ENCODE measurements at places on chromosomes 13 and 19.

DNA sequence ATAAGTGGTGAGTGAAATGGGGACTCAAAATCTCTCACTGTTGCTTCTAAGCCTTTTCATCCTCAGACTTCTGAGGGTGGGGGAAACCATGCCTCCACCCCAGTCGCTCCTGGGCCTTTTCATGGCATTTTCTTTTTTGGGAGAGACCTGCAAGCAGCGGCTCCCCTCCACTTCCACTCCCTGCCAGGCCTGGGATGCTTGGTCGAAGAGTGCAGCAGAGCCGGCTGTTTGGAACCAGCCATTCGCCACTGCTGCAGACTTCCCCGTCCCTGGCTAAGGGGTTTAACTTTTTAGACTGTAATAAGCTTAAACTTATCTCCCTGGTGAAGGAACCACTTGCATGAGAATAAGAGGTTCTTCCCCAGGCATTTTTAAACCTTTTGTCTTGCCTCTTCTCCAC is 617.2 kb downstream of the PCDH9 start:
- no peak for DNase-seq

DNA sequence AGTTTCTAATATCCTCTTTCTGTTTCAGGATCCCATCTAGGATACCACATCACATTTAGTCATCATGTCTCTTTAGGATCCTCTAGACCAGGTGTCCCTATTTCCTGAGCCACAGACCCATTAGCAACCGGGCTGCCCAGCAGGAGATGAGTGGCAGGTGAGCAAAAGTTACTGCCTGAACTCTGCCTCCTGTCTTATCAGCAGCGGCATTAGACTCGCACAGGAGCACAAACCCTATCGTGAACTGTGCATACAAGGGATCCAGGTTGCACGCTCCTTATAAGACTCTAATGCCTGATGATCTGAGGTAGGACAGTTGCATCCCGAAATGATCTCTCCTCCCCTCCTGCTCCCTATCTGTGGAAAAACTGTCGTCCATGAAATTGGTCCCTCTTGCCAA is 7.8 kb upstream of the CEBPG start:
- DNase-seq: no peak

- DNase-seq: no peak
Observed at GRCh38 chr13:97234742-97235141, 12.6 kb downstream of the MBNL2 start.

DNA sequence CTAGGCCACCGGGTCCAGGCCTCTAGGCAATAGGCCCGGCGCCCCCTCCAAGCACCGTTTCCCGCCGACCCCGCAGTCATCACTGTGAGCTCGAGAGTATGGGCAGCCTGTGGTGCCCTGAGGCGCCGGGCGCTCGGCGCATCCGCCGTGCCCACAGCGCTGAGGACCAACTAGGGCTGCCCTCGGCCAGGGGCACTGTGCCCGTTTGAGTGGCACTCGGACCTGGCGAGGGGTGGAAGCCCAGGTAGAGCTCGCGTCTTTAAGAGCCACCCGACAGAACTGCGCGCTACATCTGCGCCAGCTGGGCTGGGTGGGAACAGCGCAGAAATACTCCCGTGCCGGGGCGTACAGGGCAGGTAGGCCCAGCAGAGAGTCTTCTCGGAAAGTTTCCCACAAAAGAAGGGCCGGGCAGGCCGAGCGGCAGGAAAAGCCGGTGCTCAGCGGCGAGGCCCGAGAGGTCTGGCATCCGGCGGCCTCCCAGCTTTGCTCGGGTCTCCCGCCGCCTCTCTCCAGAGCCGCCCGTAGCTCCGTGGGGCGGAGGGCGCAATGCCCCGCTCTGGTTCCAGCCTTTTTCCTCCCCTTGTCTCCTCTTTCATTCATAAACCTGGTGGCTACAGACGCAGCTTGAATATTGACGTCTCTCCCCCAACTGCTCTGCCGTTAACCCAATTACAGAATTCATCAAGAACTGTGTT is 5.4 kb upstream of the SOX1 start:
- no peak for DNase-seq

DNA sequence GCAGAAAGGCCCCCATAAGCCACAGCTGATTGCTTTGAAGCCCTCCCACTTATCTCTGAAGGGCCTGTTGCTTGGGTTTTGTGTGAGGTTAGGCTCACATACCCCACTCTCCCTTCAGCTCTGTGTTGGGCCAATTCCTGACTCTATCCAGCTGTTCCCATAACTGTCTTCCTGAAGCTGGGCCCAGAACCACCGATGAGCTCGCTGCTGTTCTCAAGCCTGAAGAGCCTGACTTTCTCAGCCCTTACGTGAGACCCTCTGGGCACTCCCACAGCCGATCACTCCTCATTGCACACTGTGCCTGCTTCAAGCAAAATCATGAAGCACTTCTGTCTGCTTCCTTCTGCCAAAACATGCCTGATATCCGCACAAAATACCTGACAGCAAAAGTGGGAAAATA is 124.1 kb downstream of the CRYL1 start:
- no peak for DNase-seq

DNA sequence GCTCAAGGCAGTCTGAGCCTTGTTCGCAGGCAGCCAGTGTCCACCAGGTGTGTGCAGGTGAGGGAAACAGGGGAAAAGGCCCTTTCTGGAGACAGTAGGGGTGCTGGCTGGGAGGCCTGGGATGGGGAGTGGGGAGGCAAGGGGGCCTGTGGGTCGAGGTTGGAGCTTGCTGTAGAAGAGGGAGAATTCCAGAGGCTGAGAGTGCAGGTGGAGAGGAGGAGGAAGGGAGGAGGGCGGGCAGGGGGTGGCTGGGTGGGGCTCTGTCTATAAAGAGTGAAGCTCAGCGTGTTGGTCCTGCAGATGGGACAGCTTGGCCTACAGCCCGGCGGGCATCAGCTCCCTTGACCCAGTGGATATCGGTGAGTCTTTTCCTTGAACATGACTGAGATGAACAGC is at the start of gene CCL25:
Gene CCL25, plus strand, starts transcription at position 297 of the 396 bp plus-strand sequence. CDS start 290 bp downstream, outside the sequence.
- no peak for DNase-seq

DNA sequence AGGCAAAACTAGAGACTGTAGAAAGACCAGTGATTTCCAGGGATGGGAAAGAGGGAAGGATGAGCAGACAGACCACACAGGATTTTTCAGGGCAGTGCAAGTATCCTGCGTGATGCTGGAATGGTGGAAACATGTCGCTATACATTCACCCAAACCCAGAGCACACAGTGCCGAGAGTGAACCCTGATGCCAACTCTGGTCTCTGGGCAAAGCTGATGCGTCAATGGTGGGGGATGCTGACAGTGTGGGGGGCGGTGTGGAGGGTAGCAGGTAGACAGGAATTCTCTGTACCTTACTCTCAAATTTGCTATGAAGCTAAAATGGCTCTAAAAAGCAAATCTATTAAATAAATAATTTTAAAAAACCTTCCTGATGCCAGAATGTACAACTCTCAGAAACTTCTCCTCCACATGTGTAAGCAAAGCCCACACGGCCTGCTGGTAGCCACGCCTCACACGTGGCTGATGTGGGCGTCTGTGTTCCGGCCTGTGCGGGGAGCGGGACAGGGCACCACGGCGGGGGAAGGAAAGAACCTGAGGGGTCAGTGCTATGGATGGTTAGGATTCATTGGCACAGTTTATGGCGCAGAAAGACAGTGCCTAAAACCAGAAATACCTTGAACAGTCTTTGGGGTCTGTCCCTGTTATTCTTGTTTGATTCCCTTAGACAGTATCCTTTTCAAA is 23.9 kb downstream of the CARS2 start:
- DNase-seq: no peak

DNA sequence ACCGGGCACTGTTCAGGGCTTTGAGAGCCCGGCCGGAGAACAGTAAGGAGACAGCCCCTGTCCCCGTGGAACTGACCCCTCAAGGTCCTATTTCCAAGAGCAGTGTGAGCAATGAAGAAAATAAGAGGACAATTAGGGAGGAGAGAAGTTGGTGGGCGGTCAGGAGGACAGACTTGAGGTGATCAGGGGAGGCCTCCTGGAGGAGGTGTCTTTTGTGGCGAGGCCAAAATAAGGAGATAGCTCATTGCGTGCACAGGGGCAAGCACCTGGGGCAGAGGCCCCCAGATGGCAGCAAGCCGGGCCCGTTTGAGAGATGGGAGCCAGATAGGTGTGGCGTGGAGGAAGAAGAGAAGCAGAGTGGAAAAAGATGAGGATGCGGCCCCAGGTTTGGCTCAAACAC is 2.8 kb upstream of the LRRC4B start:
- DNase-seq: no peak

- DNase-seq: no peak
Observed at GRCh38 chr19:28292822-28293500, 920.0 kb downstream of the UQCRFS1 start.

DNA sequence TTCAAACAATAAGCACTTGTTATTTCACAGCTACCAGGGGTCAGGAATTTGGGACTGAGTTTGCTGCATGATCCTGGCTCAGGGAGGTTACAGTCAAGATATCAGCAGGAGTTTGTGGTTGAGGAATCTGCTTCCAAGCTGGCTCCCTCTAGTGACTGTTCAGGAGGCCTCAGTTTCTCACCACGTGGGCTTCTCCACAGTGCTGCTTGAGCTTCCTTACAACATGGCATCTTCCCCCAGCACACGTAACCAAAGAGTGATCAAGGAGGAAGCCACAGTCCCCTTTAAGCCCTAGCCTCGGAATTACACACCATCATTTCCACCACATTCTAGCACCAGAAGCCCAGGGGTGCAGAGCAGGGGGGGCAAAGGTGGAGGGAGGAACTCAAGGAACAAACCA is 28.8 kb downstream of the CELF5 start:
- DNase-seq: no peak

DNA sequence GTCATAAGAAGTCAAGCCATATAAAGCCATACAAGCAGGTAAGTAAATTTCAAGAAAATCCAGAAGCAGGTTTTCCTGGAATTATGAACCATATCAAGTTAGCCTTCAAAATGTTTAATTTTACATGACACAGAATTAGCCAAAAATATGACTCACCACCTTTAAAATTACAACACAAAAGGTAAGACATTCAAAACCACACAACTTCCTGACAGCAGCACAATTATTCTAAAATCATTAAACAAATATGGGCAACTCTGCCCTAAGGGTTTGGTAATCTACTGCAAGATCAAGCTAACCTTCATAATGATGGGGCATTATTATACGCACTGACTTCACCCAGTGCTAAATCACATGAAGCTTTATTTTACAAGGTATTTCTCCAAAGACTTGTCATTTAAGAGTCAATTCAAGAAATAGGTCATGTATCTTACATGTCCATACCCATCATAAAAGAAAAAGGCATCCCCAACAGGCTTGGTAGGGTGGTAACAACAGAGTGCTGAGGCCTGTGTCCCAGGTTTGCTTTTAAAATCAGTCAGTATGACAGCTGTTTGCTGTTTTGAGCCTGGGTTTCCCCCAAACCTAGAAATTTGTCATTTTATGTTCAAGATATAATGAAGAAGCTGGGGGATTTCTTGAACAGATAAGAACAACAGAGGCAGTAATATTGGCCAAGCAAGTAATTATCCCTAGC is 15.2 kb downstream of the RCBTB1 start:
- no peak for DNase-seq

- no peak for DNase-seq
Observed at GRCh38 chr19:23062921-23063320, 53.9 kb upstream of the ZNF730 start.

DNA sequence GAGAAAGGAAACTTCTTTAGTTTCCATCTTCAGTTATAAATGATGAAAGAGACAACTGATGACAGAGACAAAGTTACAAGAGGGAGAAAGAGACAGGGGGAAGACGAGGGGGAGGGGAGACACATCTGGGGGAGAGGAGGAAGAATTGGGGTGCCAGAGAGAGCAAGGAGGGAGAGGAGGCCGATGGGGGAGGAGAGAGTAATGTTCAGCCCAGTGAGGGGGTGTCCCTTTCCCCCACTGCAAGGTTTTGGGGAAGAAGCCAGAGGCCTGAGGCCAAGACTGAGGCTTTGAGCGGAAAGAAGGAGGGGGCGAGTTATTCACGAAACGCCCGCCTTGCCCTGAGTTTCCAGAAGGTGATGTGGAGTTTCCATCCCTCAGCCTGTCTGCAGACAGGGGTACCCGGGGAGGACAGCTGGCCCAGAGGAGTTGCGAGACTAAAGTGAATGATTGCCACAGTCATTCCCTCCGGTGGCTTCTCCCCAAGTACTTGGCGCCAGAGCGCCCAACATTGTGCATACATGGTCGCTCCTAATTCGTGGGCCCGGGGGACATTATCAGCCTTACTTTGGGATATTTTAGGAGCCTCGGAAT is 558 bp upstream of the PPAN start:
- DNase-seq: no peak

GRCh38 chr19:28520998-28521568 is 691.9 kb downstream of the UQCRFS1 start:
- DNase-seq: no peak

DNA sequence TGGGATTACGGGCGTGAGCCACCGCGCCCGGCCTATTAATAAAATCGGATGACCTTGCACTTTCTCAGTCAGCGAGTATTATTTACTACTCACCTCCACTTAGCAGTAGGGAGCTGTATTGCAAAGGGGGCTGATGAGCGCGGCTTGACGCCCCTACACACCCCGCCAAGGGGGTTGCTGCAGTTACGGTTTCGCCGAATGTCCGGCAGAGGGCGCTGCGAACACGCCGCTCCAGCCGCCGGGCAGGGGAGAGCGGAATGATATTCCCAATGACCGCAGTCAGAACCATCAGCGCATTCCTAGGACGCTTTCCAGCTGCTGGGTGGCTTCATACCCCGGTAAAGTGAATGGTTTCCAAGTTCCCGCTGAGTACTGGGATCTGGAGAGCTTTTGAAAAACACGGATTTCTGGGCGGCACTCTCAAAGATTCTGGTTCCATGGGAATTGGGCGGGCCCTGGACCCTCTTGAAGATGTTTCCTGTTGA is 30.0 kb upstream of the TPT1 start:
- DNase-seq: peak; percentile 21

DNA sequence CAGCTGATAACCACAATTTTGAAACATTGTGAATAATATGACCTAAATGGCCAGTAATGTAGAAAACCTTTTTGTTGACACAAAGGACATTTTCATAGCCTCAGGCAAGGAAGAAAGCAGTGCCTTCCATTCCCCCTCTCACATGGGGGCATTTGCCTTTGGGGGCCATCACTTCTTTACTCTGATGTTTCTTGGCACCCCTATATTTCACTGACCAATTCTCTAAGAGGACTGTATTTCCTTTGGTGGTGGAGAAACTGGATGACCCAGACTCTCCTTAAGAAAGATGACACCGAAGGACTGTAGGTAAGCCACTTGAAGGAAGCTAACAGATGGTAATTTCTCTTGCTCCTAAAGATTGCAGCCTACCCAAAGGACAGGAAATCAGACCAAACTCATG is 254.6 kb downstream of the DCLK1 start:
- no peak for DNase-seq

GRCh38 chr19:7544626-7545025 is 9.1 kb downstream of the PNPLA6 start:
- DNase-seq: no peak
